ENCODE measurements at places on chromosomes 13 and 19.

GRCh38 chr13:111474136-111475002 is 153.9 kb downstream of the TEX29 start:
- H3K4me3 ChIP-seq: no peak overlapping the region
- no peak overlapping the region for H3K27ac ChIP-seq
- no peaks in the 10 kb centered on the region for H3K27me3 ChIP-seq
- H3K36me3 ChIP-seq: no peaks in the 10 kb centered on the region

GRCh38 chr13:23183292-23183691 is 2.5 kb downstream of the SGCG start:
- no peak for DNase-seq
- no peak overlapping the region for H3K27ac ChIP-seq
- no peaks in the 10 kb centered on the region for H3K4me1 ChIP-seq
- H3K27me3 ChIP-seq: no peaks in the 10 kb centered on the region
- H3K36me3 ChIP-seq: no peaks in the 10 kb centered on the region

DNA sequence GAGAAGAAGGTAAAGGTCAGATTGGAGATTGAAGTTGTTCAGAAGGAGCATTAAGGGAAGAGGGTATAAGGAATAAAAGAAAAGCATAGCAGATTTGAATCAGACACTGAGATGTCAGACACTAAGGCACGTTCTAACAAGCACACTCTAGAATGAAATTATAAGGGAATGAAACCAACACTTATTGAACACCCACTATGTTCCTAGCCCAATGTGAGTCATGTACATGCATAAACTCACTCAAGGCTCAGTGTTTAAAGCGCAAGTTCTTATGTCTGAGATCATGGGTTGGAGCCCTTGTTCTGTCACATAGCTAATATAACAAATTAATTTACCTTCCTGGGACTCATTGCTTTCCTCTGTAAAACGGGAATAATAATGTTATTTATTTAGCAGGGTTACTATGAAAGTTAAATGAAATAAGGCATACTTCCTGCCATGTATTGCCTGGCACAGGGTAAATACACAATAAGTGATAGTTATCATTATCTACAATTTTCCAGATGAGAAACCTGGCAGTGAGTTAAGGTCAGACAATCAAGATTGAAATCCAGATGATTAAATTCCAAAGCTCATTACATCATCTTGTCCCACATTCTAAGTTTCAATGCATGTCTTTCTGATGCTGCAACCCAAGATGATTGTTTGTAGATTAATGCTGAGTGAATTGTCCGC is 68.3 kb upstream of the DACH1 start:
- no peaks in the 10 kb centered on the region for H3K36me3 ChIP-seq
- no peaks in the 10 kb centered on the region for H3K4me1 ChIP-seq
- H3K27ac ChIP-seq: no peak overlapping the region

- H3K4me3 ChIP-seq: no peak overlapping the region
- H3K36me3 ChIP-seq: no peaks in the 10 kb centered on the region
- DNase-seq: no peak
- H3K4me1 ChIP-seq: no peaks in the 10 kb centered on the region
- no peaks in the 10 kb centered on the region for H3K27me3 ChIP-seq
- H3K27ac ChIP-seq: no peak overlapping the region
Observed at GRCh38 chr13:109859216-109859835, 72.9 kb upstream of the IRS2 start.

GRCh38 chr13:108917581-108917980 is 288.2 kb downstream of the MYO16 start:
- H3K27ac ChIP-seq: no peak overlapping the region
- no peaks in the 10 kb centered on the region for H3K27me3 ChIP-seq
- peaks cover 4% of the 10 kb centered on the region for H3K4me1 ChIP-seq
- no peak for DNase-seq
- no peaks in the 10 kb centered on the region for H3K36me3 ChIP-seq
- H3K4me3 ChIP-seq: no peak overlapping the region

GRCh38 chr19:55344444-55344843 is 4.8 kb downstream of the KMT5C start:
- peaks cover 4% of the 10 kb centered on the region for H3K36me3 ChIP-seq
- H3K27me3 ChIP-seq: no peaks in the 10 kb centered on the region
- no peak overlapping the region for H3K4me3 ChIP-seq
- peaks cover 19% of the 10 kb centered on the region for H3K4me1 ChIP-seq
